ENCODE measurements at places on chromosomes 4 and X. TPM values are rescaled to one million over a fixed set of nuclear protein-coding genes. Genes with fewer than 3 reads are reported as not detected.

DNA sequence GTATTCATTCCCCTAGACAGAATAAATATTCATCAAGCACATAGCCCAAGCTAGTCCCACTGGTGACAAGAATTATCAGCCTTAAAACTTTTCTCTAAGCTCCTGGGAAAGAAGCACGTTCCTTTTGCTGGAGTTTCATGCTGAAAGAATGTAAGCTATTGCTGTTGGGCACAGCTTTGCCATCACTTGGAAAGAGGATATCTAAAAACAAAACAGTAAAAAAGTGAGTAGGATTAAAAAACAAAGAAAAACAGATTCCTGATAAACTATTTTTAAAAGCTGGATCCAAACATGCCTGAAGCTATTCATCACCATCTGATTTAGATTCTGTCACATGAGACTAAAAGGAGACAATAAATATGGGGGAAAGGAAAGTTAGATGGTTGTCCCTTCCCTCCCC is 176.8 kb downstream of the SCFD2 start:
- no peak for DNase-seq

GRCh38 chrX:4850312-4850711 is 1136.9 kb upstream of the PRKX start:
- DNase-seq = no peak

GRCh38 chr4:173243917-173244658 is 75.5 kb downstream of the GALNT7 start:
- no peak for DNase-seq

EIF1AX gene
- total RNA-seq = 71.0 TPM

SYP gene
- 85.9 TPM for total RNA-seq

DNA sequence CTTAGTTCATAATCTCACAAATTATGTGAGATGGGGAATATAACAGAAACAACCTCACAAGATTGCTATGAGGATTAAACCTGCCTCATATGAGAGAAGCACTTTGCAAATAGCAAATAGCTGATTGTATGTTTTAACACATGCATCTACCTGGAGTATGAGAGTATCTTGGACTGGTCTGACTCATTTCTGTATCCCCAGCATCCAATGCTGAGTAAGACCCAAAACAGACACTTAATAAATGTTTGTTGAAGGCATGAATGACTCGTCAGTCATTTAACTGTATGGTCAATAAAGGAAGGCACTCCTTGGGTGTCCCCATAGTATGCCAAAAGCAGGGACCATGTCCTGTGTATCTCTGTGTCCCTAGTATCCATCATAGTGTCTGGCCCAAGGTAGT is 350.9 kb upstream of the F9 start:
- no peak for DNase-seq

DNA sequence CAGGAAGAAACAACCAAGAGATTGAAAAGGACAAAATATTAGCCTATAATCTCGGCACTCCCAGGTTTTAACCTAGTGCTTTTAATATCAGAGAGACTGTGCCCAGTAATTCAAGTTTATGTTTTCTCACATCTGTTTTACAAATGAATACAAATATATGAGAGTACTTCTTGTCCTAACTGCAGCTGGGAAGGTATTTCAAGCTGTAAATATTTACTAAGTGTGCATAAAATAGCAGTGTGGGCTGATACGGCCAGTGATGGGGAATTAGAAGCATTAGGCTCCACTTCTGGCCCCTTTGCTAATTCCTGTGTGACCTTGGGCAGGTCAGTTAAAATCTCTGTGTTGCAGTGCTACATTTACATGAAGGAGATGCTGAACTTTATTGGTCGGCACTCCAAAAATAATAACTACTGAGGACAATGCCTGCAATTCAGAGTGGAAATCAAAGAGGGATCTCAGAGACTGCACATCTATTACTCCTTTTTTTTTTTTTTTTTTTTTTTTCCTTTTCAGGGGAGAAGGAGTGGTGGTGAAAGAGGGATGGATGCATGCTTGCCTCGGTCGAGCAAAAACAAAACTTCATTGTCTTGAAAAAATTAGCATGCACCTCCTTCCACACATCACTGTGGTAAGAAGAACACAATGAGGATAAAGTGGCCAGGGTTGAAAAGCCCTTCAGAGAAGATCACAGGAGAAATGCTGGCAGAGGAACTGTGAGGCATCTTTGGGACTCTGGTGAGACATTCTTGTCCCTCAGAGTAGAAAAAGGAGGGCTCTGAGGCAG is 44.6 kb upstream of the LNX1 start:
- DNase-seq = no peak

DNA sequence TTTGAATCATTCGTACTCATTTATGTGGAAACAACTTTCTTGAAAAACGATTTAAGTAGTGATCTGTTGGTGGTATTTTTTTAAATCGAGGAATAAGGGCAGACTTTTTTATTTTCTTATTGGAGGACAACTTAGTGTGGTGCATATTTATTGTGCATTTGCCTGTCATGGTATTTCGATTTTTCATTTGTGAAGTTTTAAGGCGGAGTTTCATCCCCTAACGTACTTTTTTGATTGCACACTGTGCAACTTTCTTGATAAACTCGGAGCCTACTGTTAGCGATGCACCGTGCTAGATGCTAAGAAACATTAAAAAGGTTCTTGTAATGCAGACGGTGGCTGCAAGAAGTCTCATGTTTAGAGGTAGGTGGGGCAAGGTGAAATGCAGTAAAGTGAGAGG is 1.4 kb downstream of the ZFX start:
- no peak for DNase-seq

SSX4B gene
- total RNA-seq = not detected

DNA sequence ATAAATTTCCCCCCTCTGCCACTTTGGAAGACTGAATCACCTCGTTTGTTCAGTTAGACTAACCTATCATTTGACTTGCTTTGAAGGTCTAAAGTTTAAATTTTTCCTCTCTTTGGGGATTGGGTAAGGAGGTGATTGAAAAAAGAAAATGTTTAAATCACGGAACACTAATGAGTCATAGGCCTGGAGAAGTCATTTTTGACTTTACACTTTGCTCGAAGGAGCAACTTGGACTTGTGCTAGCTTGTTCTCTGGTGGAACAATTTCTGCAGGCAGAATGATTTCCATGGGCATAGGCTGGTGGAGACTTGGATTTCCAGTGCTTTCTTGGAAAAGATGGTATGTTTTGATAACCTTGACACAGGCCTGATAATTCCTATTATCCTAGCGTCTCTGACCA is 10.5 kb upstream of the GLUD2 start:
- no peak for DNase-seq
